ENCODE measurements at places on chromosomes 13 and 19.

GRCh38 chr13:51590971-51591627, 6.8 kb downstream of the WDFY2 start:
- DNase-seq: no peak

GRCh38 chr13:25095851-25096453, at the start of gene PABPC3:
Gene PABPC3, plus strand, starts transcription at chr13:25096136. Its CDS starts 63 bp downstream, at chr13:25096199.
- no peak for DNase-seq

- no peak for DNase-seq
Measured at GRCh38 chr13:70386919-70387318, 278.7 kb upstream of the KLHL1 start.

- no peak for DNase-seq
Measured at GRCh38 chr19:9037400-9038062, 27.3 kb upstream of the MUC16 start.

- no peak for DNase-seq
Measured at GRCh38 chr13:113371061-113371460, 7.1 kb upstream of the GRTP1 start.
